ENCODE measurements at places on chromosomes 12 and 14.
A peak's percentile ranks its signal among the peaks of the same experiment; 100 is the strongest.

DNA sequence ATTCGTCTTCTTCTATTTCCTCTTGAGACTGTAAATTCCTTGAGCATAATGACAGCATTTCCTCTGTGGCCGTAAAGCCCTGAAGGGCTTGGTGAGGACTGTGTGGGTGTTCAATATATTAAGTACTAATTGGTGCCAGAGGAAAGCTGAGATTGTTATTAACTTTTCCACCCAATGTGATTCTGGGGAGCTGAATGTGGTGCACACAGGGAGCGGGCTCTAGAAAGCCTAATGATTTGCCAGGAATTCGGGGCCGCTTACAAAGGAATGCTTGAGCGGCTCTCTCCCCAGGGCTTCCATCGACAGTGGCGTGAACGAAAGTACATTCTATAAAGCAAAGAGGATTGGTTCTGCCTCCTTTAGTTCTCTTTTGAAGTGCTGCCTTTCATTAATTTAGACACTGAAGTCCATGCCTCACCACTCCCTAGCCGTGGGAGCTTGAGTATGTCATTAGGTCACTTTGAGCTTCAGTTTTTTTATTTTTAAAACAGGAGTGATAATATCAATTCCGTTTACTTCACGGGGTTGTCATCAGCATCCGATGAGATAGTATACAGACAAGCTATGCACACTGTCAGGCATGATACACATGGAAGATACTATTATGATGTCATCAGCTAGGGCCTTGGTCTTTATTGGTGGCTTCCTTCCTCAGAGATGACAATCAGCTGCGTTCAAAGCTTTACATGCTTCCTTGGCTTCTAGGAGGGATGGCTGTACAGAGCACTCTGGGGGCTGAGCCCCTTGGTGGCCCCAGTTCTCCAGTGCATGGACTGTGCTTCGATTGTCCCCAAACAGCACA lies 11.0 kb upstream of the GSG1 start:
- DNase-seq: no peak

GRCh38 chr12:1108276-1108675 lies 117.3 kb downstream of the ERC1 start:
- no peak for DNase-seq

DNA sequence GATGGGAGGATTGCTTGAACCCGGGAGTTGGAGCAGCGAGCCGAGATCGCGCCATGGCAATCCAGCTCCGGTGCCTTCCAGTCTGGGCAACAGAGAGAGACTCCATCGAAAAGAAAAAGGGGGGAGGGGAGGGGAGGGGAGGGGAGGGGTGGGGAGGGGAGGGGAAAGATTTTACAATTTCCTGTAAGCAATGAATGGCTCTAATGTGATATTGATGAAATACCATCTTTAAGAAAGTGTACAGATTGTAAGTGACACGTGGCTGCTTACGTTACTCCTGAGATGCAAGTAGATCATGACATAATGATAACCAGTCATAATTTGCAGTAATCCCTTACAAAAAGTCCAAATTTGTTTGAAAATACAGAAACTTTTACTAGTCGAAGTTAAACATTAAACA lies 1.4 kb downstream of the SLC25A21 start:
- no peak for DNase-seq

- DNase-seq: no peak
Measured at GRCh38 chr14:79453276-79453675, 758.0 kb downstream of the DIO2 start.

GRCh38 chr12:104138797-104139152 lies 765 bp upstream of the NFYB start:
- DNase-seq: no peak

DNA sequence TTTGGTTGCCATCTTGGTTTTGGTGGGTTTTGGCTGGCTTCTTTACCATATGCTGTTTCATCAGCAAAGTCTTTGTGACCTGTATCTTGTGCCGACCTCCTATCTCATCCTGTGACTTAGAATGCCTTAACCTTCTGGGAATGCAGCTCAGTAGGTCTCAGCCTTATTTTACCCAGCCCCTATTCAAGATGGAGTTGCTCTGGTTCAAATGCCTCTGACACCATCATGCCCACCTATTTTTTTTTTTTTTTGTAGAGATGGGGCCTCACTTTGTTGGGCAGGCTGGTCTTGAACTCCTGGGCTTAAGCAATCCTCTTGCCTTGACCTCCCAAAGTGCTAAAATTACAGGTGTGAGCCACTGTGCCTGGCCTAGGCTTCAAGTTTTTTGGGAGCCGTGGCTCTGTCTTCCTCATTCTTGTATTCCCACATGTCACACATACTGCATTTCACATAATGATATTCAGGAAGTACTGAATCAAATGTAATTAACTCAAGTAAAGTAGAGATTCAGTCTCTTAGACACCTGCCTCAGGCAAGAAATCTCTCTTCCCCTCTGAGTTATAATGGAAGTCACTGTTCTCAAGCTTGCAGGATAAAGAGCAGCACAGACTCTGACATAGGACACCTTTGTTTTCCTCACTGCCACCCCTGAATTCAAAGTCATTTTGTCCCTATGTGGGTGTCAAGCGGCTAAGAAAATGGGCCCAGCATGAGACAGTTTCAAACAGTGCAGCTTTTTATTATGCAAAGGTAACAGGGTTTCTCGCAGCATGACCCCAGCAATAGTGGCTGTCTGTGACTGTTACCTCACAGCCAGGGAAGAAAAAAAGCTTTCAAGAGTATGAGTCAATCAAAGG lies 159.0 kb downstream of the PTPN11 start:
- DNase-seq: no peak

GRCh38 chr12:92105110-92105509 lies 40.5 kb downstream of the BTG1 start:
- DNase-seq: no peak

DNA sequence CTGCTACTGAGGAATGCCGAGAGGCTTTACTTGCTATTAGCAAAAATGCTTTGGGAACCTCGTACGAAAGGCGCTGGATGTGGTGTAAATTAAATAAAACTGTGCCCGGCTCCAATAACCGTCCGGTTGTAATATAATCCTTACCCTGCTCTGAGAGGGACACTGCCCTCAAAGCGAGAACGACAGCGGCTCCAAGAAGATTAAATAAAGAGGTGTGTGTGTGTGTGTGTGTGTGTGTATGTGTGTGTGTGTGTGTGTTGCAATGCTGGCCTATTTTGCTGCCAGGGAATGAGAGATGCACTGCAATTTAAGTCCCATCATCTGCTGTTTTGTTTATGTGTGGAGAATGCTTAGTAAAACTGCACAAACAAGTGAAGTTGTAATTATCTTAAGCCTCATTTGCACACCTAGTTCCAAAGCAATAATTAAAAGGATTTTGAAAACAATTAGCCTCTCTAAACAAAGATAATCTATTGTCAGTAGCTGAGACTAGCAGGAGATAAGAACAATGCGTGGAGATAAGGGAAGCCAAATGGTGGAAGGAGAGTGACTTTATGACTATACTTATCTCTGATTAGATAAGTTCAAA lies 1.2 kb upstream of the SIX1 start:
- DNase-seq: no peak

DNA sequence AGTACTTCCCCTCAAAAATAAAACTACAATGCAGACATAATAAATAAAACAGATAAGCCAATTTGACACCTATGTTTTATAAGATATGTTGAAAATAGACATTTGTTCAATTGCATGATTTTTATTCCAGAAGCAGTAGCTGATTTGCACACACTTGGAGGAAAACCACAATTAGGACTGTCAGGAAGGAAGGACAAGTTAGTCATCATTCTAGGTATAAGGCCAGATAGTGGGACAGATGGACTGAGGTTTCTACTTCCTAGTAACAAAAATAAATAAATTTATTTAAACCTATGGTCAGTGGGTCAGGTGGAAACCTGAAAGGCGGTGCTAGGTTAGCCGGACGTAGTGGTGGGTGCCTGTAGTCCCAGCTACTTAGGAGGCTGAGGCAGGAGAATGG lies 141.8 kb upstream of the RASSF8 start:
- DNase-seq: no peak

DNA sequence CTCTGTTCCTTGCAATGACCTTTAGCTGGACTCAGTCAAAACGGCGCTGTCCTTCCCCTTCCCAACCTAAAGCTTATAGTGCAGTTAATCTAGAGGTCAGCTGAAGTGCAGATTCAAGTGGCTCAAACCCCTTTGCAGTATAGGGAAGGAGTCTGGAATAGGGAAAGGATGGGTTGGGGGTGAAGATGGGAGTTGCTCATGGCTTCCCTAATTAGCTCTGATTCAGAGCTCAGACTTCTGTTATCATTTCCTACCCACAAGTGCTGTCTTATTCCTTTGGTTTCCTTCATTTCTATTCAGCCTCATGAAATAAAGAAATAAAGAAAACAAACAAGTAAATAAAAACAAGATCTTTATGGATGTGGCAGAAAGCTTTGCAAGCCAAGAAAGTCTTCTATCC lies 264.0 kb upstream of the HMGA2 start:
- no peak for DNase-seq

DNA sequence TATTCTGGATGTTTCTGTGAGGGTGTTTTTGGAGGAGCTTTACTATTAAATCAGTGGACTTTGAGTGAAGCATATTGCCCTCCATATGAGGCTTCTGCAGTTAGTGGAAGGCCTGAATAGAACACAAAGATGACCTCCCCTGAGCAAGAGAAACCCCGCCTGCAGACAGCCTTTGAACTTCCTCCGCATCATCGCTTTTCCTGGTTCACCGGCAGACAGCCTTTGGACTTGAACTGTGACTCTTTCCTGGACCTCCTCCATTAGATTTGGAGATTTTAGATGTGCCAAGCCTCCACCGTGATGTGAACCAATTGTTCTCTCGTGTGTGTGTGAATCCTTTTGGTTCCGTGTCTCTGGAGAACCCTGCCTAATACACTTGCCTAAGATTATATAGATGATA lies 208.4 kb downstream of the EFCAB11 start:
- no peak for DNase-seq

- no peak for DNase-seq
Measured at GRCh38 chr14:99820702-99821331, 27.6 kb downstream of the EML1 start.

GRCh38 chr12:11595080-11595479 lies 54.4 kb upstream of the ETV6 start:
- no peak for DNase-seq

- DNase-seq: peak; percentile 46
Measured at GRCh38 chr14:98704441-98704840, 567.6 kb downstream of the BCL11B start.

DNA sequence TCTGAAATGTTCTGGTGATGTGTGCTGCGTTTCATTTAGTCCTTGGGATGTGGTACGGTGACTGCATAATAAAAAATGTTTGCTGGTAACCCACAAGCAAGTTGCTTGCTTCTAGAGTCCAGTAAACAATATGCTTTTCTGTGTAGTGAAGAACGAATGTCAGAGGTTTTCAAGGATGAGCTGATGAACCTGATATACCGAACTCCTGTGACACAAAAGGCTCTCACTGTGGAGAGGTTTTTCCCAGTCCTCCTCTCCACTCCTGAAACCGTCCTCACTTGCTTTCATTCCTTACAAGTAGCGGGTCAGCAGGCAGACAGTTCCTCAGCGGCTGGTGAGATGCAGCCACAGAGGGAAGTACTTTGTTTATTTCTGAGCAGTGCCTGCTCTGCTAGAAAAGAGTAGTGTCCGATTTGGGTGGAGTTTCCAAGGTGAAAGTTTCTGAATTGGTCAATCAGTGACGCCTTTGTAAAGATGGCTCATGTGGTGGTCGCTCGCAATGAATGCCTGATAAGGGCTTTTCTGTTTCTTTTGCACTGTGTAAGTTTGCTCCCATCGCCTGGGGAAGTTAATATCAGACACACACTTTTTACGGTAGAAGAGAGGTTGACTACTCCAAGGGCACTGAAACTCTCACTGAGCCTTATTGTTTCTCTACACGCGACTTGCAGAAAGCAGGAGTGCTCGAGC lies 3.0 kb downstream of the ETV6 start:
- peak; percentile 14 for DNase-seq

- DNase-seq: peak; percentile 65
Measured at GRCh38 chr12:116066381-116067230, 210.9 kb downstream of the MED13L start.

DNA sequence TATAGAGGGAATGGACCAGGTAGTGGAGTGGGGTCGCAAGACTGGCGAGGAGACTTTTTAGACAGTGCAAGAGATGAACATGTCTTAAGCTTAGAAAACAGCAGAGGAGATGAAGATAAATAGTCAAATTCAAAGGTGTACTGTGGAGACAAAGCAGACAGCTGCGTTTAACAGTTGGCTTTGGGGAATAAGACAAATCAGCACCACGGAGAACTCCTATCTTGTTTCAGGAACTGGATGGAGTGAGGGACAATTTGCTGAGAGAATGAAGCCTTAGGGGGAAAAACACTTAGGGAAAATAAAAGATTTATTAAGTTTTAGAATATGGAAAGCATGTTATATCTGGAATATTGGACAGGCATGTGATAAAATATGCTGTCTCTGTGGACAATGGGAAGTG lies 458.8 kb downstream of the GLT1D1 start:
- DNase-seq: no peak

- no peak for DNase-seq
Measured at GRCh38 chr14:39452680-39453079, 20.4 kb upstream of the FBXO33 start.

- peak; percentile 23 for DNase-seq
Measured at GRCh38 chr12:117875744-117876435, 92.9 kb downstream of the KSR2 start.
